ENCODE measurements at places on chromosomes 4 and X.

- no peak for DNase-seq
Observed at GRCh38 chr4:140343303-140343702, 30.1 kb upstream of the SCOC start.

DNA sequence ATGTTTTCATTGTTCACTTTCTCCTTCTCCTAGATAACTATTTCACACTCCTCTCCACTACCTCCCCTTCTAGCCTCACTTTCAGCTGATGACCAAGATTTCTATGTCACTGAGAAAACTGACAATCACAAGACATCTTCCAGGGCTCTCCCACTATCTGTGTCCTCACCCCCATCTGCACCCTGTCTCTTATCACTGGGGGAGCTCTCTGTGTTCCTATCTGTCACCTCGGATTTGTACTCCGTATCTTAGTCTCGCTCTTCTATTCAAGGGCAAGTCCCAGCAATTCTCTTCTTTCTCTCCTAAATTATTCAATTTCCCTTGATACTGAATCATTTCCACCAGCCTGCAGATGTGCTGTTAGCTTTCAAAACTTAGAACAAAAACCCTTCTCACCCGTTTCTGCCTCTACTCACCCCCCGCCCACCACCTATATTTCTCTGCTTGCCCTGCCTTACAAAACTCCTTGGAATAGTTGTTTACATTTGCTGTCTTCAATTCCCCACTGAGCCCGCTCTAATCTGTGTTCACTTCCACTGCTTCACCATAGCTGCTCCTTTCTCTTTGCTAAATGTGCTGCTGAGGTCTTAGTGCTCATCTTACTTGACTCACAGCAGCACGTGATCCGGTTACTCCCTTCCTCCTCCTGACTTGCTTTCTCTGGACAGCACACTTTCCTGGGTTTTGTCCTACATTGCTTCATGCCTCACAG is 293.2 kb downstream of the UNC5C start:
- DNase-seq: no peak

DNA sequence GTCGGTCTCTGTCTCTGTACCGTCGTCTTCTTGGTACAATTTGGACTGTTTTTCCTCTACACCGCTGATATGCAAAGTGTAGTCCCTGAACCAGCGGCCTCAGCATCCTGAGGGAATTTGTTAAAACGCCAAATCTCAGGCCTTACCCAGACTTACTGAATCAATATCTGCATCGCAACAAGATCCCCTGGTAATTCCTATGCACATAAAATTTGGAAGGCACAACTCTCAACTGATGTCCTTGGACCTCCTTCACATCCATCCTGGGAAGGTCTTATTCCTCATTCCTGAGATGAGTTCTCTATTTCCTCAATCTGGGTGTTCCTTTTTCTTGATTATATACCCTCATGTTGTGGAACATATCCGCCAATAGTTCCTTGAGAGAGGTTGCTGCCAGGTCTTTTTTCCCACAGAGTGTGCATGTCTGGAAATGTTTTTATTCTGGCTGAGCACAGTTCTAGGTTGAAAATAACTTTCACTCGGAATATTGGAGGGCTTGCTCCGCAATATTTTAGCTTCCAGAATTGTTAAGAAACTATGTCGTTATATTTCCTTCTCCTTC is 738 bp upstream of the HPF1 start:
- no peak for DNase-seq

DNA sequence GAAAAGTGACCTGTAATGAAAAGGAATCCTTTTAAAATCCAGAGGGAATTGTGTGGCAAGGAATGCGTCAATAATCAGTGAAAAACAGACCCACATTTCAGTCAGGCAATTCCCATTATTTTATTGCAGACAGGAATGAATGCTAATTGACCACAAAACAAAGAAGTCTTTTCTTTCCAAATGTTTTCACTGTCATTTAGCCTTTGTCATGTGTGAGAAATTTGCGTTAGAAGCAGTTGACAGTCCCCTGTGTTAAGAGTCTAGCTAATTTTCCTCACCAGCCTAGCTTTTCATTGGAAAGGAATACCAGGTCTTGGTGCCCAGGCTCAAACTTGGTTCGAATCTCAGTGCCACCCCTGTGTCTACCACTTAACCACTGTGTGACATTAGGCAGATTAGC is 83.4 kb downstream of the KIT start:
- DNase-seq: no peak

DNA sequence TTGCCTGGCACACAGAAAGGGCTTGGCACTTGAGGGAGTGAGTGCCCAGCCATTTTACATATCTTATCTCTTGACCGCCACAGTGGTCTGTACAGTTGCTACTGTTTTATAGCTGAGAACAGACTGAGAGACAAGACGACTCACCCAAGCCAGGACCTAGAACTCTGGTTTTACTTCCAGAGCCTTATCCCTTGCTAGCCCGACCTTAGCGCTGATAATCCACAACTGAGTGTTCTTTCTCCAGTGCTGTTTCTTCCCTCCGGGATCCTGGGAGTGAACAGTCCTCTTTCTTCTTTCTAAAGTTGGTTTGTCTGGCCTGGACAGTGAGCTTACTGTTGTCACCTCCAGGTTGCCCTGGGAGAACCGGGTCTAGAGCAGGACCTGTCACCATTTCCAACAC is 52.5 kb upstream of the TADA2B start:
- no peak for DNase-seq

- DNase-seq: no peak
Observed at GRCh38 chr4:90845777-90846176, 718.6 kb downstream of the CCSER1 start.

DNA sequence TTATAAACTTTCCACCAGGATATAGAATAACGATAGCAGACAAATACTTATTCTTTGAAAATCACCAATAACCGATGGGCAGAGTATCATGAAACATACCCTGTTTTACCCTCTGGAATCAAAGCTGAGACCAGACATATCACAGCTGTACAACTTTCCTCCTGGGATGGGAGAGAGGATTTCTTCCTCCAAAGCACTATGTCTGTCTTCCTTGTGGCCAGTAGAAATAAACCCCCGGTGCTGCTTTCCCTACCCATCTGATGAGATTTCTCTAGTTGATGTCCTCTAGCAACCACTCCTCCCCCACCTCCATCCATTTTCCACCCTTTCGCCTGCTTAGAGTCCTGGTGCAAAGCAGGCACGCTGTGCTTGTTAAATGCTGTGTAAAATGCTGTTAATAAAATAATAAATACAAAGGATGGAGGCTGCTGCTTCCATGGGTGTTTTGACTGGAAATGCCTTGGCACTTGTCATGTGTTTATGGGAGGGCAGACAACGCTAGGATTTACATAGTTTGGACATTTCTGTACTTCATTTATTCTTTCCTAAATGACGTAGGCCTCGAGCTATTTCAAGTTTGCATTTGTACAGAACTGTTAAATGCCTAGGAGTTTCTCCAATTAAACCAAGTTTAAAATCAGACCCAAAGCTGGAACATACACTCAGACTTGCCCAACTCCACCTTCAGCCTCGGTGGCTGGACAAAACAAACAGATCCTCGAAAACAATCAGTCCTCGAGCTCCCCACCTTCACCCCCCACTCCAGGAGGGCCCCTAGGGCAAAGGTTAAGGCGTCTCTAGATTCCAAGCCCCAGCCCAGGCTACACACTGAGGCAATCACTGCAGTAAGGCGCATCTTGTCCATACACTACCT is 10.1 kb downstream of the BCOR start:
- no peak for DNase-seq

DNA sequence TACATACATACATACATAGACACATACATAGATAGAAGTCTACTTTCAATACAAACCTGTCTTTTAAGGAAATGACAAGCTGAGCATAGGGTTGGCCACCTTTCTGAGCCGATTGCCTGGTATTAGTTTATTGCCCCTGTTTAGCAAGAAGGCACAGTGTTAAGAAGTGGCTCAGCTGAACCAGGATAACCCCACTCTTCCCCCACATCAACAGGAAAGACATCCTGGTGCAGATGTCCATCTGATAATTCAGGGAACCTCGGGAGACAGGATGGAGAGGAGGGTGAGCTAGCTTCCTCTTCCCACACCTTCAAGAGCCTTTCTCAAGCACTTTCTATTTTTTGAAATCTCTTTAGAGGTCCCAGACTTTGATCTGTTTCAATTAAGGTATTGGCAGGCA is 52.3 kb downstream of the PKD2 start:
- DNase-seq: no peak

- DNase-seq: peak; percentile 32
Observed at GRCh38 chrX:74293343-74293946, 10.5 kb upstream of the ZCCHC13 start.

GRCh38 chr4:55314141-55314820 is 31.8 kb upstream of the SRD5A3 start:
- no peak for DNase-seq

- DNase-seq: no peak
Observed at GRCh38 chr4:149897783-149898182, 82.1 kb upstream of the IQCM start.

DNA sequence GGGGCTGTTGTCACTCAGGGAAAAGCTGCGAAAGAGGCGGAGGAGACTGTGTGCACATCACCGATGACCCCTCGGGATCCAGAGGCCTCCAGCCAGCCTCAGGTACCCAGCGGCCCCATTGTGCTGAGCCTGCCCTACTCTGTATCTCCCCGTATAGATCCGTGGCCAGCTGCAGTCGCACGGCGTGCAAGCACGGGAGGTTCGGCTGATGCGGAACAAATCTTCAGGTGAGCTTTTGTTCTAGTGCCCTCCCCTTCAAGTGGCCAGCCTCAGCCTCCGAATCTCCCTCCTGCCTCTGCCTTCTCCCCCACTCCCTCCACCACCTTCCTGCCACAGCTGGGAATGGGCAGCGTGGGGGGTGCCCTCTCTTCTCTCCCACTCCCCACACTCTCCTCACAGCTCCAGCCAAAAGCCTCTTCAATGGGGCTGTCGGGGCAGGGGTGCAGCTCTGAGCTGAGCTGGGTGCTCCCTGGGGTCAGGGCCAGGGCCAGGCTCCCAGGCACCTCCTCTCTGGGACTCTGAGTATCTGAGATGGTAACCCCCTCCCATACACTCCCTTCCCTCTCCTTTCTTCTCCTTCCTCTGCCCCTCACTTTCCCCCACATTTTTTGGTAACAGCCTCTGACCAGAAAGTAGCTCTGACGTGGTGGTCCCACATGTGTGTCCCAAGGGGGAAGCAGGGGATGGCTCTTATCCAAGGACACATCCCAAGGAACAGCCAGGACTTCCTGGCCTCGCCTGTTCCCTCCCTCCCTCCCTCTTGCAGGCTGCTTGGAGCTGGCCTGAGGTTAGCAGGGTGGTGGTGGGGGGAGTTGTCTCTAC is 20.4 kb upstream of the UBA1 start:
- DNase-seq: no peak

- DNase-seq: no peak
Observed at GRCh38 chr4:10584042-10584441, 100.5 kb downstream of the CLNK start.

GRCh38 chrX:85808217-85808616 is 239.1 kb downstream of the CHM start:
- DNase-seq: no peak

DNA sequence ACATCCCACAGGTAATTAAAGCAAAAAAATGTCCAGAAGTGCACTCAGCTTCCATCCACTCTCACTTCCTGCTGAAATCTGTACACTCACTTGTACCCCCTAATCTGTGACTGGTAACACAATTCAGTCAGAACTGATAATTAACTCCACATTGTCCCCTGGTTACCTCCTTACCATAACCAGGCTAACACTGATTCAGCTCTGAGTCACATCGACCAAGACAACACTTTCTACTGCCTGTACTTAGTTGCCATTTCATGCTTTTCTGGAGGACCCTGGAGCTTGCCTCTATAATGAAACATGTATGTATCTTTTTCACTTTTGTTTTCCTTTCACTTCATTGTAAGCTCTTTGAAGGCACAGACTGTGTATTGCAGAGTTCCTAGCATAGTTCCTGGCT is 130.9 kb upstream of the GABRG1 start:
- no peak for DNase-seq

- DNase-seq: no peak
Observed at GRCh38 chr4:73895201-73896175, 26.3 kb downstream of the CXCL1 start.
